ENCODE measurements at places on chromosomes 1 and 21.

GRCh38 chr1:200323856-200324400, 85.9 kb downstream of the ZNF281 start:
- DNase-seq = no peak

DNA sequence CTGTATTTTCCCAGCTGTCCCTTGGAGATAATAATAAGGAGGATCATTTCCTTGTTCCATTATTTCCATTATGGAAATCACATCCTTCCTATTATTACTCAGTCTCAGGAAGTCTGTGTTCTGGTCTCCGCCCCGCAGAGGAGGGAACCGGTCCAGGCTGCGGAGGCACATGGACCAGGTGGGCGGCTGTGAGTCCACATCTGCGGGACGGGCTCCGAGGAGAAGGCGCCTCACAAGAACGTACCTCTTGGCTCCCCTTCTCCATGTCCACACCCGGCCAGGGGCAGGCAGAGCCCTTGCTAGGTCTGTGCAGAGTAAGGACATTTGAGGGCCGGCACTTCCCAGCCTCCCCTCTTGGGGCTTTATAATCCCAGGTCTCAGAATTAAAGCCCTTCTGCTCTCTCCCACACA, 14.6 kb downstream of the RAB7B start:
- DNase-seq = no peak

GRCh38 chr1:224742349-224742748, 126.2 kb downstream of the CNIH3 start:
- DNase-seq = no peak

DNA sequence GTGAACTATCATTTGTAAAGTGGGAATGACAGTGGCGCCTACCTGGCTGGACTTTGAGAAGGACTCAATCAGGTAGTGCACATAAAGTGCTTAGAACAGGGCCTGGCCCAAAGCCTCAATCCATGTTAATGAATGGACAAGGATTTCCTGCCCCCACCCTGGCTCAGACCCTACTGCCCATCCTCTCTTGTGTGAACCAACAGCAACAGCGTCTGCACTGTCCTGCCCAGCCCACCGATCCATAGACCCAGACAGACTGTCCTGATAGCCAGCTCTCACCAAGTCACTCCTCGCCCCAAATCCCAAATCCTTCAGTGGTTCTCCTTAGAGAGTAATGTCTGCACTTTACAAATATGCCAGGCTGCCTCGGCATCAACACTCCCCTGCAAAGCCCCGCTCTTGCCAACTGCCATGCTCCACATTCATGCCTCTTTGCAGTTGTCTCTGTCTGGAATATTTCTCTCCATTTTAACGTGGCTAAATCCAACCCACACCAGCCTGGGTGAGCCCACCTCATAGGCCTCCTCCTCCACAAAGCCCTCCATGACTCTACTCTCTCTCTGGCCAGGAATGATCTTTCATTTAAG, 157.6 kb upstream of the EDN2 start:
- DNase-seq = no peak

GRCh38 chr1:235575597-235575996, 71.3 kb upstream of the B3GALNT2 start:
- DNase-seq = no peak

GRCh38 chr1:61463220-61463619, 261.7 kb downstream of the TM2D1 start:
- DNase-seq = no peak

DNA sequence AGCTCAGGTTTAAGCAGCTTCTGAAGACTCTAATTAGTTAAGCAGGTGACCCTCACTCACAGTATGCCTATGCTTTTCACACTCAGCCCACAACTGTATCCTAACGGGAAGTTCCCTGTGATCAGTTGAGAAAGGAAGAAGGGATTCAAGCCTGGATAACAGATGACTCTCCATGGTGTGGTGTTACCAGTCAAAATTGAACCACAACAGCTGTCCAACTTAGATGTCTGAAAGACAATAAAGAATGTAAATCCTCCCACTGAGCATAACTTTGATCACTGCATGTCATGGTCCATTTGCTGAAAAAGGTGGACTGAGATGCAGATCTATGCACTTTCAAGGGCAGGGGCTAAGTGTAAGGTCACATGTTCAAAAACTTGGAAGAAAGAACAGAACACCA, 32.3 kb upstream of the DIPK1A start:
- no peak for DNase-seq

DNA sequence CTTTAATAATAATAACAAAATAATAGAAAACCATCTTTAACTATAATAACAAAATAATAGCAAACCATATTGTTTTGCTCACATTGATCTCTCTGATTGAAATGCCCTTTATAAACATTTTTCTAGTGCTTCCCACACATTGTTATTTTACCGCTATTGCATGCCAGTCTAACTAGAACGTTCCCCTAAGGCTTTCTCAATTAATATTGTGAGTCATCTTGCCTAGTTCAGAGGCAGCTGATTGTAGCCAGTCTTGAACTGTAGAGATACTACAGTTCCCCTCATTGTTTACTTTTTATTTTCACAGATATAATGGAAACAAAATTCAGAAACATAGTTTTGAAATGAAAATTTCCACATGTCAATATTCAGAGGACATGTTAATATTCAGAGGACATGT, 192.3 kb upstream of the ADGRL4 start:
- DNase-seq = no peak

DNA sequence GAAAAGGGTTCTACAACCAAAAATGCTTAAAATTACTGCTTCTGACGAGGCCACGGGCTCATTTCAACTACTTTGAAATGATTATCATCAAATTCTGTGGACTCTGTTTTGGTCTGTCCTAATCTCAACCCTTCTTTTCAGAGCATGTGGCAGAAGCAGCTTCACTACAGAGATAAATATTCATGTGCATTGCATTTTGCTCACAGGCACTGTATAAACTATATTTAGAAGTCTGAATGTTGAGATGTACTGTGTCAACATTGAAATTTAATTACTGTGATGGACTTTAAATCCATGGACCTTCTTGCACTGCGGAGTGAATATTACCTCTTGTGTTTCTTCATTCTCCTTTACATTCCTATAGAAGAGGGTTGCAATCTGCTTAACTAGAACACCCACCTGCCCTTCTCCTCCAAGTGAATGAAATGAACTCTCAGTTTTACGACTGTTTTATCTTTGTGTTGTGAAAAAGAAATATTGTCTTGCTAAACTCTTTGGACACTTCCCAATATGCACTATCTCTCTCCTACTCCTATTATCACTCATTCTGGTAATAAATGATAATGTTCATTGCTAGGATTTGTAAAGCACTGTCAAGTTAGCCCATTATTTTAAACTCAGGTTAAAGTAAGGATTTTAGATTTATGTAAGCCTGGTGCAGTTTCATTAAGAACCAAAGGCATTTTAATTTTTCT, 281.2 kb upstream of the ST6GALNAC5 start:
- no peak for DNase-seq

DNA sequence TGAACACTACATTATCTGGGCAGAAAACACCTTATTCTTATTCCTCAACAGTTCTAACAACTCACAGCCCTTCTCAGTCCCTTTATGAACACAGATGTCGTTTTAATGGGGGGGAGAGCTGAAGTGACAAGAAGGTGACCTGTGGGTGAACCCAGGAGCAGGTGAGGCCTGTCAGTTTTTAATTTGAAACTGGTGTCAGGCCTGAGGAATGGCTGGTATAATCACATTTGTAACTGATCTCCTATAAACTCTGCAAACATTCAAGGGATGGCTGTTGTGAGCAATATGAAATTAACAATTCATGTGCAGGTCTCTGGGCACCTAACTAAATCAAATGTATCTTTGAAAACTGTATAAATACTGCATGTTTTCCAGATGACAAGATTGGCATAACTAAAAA, 362.1 kb upstream of the NR5A2 start:
- DNase-seq = no peak
